Vagina (tissue), 2 donors: ENCODE measurements at places on chromosomes 1 and 21. TPM values are rescaled to one million over a fixed set of nuclear protein-coding genes. Genes with fewer than 3 reads are reported as not detected.

GRCh38 chr1:30657131-30658013, 66.0 kb downstream of the MATN1 start:
- DNase-seq, result no peak

DNA sequence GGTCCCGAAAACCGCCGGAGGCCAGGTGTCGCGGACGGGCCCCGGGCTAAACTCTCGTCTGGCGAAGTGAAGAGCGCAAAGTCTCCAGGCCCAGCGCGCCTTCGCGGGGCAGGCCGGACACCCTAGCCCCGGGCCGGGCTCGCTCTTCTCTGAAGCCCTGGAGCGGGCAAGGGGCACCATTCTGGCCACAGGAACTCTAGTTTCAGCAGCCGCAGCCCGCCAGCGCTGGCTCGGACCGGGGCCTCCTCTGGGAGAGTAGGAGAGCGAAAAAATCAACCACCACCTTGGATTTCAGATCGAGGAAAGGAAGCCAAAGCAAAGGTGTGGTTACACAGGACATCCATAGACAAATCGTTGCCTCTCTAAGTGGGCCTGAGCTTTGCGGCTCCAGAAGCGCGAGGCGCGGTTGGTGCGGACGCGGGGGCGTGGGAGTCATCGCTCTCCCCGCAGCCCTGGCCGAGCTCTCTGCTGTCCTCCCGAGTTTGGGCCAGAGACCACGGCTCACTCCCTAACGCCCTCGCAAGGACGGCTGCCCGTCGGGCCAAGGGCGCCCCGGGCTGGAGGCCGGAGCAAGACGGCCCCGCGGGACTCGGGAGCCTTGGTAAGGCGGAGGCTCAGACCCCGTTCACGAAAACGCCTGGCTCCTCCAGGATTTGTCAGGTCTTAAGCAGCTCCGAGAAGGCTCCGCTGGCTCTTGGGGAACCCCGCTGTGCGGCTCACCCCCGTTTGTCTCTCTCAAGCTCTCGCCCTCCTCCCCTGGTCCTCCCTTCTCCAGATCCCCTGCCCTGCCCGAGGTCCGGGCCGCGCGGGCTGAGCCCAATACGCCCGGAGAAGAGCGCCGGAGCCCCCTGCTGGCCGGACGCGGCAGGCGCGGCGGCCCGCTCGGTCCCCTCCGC, 132.9 kb upstream of the DPYD start:
- no peak for DNase-seq

- no peak for DNase-seq
These were observed 38.9 kb downstream of the NOS1AP start for GRCh38 chr1:162108426-162108825.

GRCh38 chr1:206037581-206037980, 13.9 kb upstream of the CTSE start:
- DNase-seq, result no peak

DNA sequence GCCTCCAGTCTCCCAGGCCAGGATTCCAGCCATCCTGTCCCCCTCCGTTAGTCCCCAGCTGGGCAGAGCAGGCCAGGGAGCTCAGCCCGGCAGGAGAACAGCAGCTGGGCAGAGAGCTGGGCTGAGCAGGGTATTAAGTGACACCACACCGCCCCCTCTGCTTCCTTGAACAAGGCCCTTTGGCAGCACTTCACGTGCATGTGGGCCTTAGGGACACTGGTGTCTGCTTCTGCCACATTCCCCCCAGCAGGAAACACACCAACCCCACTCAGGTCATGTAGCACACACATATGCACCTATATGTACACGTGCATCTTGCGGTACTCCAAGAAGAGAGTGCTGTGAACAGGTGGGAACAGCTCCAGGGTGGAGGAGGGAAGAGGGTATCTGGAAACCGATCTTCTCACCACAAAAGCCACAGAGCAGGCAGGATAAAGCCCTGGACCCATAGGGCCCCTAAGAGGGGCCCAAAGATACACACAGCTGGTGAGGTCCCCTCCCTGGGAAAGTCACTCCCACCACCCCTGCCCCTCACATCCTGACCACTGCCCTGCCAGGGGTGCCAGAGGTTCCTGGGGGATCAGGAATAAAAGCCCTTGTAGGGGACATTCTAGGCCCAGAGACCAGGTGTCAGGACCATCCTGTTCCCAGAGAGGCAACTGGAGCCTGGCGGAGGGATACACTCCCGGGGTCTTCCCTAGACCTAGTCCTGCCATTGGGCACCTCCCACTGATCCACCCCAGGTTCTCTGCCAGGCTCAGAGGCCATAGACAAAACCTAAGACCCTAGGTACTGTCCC, 4.5 kb downstream of the EPHA2 start:
- no peak for DNase-seq

GRCh38 chr1:201949491-201949890, 3.1 kb upstream of the LMOD1 start:
- no peak for DNase-seq

DNA sequence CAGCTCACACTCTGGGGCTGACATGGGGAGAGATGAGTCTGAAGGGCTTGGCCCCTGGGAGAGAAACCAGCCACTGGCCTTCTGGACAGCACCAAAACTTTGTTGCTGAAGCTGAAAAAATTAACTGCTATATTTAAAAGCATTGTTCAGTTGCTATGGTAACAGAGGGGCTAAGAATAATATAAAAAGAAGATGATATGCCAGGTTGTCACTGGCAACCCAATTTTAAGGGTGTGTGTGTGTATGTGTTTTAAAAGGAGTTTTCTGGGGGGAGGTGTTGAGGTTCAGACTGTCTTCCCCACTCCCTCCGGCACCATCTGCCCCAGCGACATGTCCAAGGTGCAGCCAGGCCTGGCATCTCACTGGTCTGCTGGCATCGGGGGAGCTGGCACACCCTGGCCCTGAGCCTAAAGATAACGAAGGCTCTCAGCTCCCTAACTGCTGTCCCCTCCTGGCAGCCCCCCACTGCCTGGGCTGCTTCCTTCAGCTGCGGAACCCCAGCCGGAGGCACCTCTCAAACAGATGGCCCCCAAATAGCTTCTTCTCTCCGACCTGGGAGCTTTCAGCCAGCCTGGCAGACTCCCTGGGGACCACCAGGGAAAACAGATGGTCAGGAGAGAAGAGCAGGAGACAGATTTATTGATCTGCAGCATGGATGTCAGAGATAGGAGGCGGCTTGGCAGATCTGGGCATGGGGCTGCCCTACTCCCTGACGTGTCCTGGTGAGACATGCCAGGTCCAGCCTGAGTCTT, 203.9 kb downstream of the HIVEP3 start:
- DNase-seq, result no peak

GRCh38 chr1:89800022-89800655, 20.7 kb upstream of the LRRC8D start:
- DNase-seq, result no peak

Gene PLEKHG5
- 17.2 TPM for total RNA-seq

Gene CHAF1B
- total RNA-seq, result 1.7 TPM

Gene TP73
- 8.1 TPM for total RNA-seq

Gene LRRN2
- 3.4 TPM for total RNA-seq
